ENCODE measurements at places on chromosomes 5 and 9.
A peak's percentile ranks its signal among the peaks of the same experiment; 100 is the strongest.

GRCh38 chr5:159768243-159768642 lies 148.0 kb upstream of the ADRA1B start:
- DNase-seq: peak; percentile 55

- DNase-seq: no peak
These were observed 580.2 kb downstream of the EBF1 start for GRCh38 chr5:158519433-158520021.

DNA sequence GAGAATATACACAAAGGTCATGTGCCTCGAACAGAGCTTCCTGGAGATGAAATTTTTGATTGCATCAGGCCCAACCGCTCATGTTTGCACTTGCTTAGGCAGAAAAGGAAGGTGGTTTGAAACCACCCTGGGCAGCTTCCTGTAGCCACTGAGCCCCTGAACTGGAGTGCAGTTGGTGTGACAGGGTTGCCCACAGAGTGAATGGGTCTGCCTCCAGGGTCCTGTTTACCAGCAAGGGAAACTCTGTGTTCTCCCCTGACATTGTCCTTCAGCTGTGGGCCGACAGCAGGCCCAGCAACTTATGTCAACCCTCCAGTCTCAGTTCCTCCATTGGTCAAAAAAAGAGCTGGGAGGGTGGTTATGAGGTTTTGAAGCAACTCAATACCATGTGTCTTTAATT lies 289.6 kb downstream of the KIF4B start:
- DNase-seq: no peak

DNA sequence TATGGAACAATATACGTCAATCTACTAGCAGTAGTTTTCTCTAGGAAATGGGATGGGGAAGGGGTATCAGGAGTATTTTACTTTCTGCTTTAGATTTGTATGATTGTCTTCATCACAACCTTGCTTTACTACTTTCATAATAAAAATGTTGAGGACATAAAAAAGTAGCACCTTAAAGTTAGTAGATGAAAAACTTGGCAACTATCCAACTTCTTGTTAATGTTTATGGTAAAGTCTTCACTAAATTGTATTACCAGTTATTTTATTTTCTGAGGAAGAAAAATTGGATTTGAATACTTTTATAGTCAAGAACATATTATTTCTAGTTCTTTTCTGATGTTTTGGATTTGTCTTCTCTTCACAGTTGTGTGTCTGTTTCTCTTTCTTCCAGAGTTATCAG lies 372.1 kb downstream of the ARRDC3 start:
- no peak for DNase-seq

DNA sequence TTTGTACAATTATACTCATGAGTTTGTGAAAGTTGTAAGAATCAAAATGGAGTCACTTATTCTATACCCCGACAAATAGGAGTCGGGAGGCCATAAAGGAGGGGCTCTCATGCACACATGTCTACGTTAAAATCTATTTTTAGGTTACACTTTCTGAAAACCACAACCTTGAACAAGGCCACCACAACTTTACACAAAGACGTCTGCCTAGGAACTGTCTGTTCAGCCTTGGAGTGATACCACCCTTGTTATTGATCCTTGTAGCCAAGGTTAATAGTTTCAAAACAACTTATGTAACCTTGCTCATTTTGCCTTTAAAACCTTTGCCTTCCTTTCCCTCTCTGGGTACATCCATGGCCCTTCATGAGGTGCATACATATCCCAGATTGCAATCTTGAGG lies 4.1 kb upstream of the NDFIP1 start:
- DNase-seq: no peak

GRCh38 chr9:133897675-133898074 lies 94.4 kb downstream of the VAV2 start:
- no peak for DNase-seq

GRCh38 chr5:115842952-115843351 lies 1.2 kb downstream of the AP3S1 start:
- no peak for DNase-seq

GRCh38 chr5:111679611-111680010 lies 77.4 kb downstream of the NREP start:
- DNase-seq: no peak

DNA sequence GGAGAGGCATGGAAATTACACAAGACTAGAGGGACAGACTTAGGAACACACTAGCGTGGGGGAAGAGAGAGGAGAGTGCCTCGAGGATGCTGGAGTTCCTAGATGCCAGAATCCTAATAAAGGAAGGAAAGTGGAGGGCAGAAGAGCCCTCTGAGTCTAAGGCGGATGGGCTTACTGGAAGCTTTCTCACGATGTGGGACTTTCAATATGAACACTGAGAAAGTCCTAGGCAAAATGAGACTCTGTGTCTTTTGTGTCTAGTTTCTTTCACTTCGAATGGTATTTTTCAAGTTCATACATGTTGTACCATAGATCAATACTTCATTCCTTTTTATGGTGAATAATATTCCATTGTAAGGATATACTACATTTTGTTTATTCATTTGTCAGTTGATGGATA lies 239.4 kb downstream of the NSG2 start:
- DNase-seq: no peak

- DNase-seq: no peak
These were observed 31.9 kb downstream of the ANKRD33B start for GRCh38 chr5:10595672-10596309.

- DNase-seq: no peak
These were observed 56.9 kb upstream of the ASS1 start for GRCh38 chr9:130387905-130388304.

GRCh38 chr9:26175264-26175663 lies 497.0 kb upstream of the TUSC1 start:
- no peak for DNase-seq

DNA sequence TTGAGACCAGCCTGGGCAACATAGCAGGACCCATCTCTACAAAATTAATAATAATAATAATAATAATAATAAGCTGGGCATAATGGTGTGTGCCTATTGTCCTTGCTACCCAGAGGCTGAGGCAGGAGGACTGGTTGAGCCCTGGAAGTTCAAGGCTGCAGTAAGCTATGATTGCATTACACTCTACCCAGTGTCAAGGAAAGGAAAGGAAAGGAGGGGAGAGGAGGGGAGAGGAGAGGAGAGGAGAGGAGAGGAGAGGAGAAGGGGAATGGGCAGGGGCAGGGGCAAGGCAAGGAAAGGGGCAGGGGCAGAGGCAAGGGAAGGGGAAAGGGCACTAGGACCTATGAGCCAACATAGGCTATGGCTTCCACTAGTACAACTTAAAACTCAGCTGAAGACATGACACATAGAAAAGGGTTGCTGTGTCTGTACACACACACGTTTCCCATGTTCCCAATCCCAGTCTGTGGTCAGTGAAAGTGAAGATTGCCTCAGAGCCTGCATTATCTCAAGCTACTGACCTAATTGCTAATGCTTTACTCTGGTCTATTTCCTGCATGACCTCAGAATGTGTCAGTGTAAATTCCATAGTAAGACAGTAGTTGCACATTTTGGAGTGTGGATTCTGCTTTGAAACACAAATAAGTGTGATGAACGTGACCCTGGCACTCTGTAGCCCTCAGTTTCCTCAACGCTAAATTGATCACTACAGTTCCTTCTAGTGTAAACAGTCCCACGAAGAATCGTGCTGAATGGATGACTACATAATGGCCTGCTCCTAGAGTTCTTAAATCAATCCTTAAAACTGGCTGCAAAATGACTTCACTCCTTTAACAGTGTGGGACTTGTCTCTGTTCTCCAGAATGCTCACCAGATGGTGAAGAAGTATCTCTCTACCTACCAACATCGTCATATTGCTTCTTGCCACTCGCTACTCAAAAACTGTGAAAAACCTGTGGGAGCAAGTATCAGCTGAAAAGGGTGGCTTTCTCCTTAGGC lies 497.0 kb downstream of the RAB3C start:
- no peak for DNase-seq

- DNase-seq: no peak
These were observed 129.7 kb downstream of the CEMIP2 start for GRCh38 chr9:71638627-71639026.

GRCh38 chr5:139772089-139772791 lies 23.4 kb upstream of the PSD2 start:
- no peak for DNase-seq

GRCh38 chr5:157574456-157575380 lies 857 bp downstream of the ADAM19 start:
- no peak for DNase-seq

DNA sequence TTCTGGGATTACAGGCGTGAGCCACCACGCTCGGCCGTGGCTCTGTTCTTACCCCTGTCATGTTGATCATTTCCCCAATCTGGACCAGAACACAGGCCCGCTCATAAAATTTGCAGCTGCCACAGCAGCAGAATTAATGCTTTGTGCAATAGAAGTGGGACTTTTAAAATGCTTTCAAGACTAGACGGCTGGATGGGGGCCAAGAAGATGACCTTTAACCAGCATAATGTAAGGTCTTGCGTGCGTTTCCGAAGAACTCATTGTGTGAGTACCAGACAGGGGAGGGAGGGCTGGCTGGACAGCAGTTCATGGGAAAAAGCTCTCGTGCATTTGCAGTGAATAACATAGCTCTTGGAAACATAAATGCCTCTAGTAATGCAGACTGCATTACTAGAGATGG lies 3.5 kb upstream of the WDR38 start:
- peak; percentile 24 for DNase-seq

DNA sequence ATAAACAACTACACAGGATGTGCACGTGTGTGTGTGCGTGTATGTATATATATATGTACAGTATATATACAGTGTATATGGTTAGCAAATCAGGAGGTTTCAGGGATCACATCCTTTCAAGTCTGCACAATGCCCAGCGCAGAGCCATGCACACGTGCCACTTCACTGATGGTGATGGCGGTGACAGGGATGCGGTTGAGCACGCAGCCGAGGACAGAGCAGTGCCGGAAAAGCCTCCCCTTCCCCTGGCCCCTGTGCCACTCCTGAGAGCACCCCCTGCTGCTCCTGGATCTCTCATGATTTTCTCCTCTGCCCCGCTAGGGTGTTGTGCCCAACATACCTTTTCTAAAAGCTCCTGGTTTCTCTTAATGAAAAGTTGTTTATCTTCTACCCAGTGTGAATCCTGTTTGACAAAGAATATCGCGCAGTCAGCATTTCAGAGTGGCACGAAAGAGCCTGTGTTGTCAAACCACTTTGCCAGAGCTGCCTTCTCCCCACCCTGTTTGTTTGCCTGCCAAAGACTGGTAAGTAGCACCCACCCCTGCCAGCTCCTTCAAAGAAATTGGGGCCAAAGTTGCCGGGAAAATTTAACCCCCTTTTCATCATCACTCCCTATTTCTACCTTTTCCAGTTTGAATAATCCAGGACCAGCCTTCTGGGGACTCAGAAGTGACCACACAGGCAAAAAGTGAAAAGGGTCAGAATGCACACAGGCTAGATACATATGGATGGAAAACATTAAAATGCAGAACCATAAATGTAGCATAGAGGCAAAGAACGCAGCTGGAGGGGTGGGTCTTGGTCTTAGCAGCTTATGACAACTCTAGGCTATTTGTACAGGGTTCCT lies 126.2 kb upstream of the DPYSL3 start:
- no peak for DNase-seq

GRCh38 chr5:15680455-15680854 lies 180.5 kb downstream of the FBXL7 start:
- no peak for DNase-seq

DNA sequence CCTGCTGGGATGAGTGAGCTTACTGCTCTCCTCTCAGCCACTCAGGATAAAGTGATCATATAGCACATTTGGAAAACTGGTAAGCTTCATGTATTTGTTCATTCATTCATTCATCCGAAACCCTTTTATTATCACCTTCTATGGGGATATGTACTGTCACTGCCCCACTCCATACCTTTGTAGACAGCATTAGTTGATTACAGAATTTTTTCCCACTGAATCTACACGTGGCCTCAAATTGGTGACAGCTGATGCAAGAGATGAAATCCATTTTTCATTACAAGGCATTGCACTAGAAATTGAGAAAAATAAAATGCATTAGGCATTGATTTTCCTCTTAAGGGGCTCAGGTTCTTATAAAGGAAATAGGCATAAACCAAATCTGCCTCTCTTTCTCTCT lies 9.7 kb downstream of the GRIA1 start:
- no peak for DNase-seq

DNA sequence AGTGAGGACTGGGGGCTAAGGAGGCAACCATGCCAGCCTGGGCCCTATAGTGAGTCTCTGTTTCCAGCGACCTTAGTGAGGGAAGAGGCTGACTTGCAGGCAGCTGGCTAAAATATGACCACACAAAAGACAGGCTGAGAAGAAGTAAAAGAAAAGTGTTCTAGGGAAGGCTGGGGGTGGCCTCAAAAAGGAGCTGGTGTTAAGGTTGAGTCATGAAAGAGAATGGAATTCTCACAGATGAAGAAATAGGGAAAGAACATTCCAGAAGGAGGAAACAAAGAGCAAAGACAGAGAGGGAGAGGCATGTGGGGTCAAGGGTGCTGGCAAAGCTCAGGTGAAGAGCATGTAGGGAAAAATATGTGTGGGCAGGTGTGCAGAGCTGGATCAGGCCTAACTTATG lies 302.7 kb upstream of the RFX3 start:
- DNase-seq: no peak

DNA sequence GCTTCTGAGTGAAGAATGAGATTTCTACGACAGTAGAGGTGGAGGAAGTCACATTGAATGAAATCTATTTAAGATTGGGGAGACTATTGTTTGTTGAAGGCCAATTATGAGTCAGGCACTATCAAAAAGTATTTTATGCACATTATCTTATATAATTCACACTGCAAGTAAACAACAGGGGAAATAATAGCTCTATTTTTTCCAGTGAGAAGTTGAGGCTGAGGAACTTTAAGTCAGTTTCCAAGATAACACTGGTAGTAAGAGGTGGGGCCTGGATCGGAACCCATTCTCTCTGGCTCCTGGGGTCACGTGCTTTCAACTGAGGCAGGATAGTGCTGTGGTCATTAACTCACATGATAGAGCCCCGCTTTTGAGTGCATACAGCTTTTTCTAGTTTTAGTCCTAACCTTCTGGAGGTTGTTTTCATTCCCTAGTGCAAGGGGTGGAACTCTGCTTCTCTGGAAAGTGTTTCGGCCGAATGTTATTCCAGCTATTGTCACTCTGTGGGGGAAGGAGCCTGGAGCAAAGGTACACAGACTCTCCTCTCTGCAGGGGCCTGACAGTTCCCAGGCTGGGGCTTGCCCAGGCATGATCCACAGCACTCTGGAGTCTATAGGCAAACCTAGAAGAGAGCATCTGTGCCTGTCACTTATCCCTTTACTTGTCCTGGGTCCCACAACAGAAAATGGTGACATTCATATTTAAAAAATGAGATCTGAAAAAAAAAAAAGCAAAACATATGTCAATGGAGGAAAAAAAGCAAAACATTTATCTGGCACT lies 352.4 kb upstream of the ACTBL2 start:
- DNase-seq: no peak

DNA sequence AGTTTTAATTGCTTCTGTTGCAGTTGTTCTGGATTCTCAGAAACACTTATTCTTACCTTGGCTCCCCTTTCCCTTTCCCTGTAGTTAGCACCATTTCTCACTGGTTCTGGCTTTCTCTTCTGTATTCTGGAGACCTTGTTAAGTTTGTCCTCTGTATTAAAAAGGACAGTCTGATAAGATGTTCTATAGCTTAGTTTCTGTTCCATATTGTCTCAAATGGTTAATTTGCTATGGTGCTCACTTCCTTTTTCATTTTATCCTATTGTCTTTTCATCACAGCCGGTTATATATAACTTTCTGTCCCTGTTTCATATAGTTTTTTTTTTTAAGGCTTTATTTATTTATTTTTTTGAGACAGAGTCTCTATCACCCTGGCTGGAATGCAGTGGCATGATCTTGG lies 41.4 kb upstream of the KIAA1958 start:
- no peak for DNase-seq
